ENCODE measurements at places on chromosomes 2 and 18.

- DNase-seq: peak; percentile 17
Measured at GRCh38 chr2:238061315-238062202, 758 bp downstream of the SCLY start.

DNA sequence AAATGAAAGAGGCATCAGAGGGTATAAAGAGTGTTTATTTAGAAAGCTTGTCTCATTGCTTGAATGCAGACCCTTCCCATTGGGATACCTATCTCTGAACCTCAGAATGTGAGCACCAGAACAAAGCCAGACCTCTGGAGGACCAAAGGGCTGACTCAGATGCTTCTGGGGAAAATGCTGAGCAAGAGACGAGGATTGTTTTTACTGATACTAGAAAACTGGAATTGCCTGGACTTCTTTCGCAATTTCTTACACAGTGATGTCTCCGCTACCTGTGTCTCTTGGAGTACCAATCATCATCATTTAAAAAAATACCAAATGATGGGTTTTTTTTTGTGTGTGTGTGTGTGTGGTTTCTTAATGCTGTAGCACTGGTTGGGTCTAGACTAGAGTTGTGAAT, 55.6 kb upstream of the CCDC85A start:
- no peak for DNase-seq

- DNase-seq: no peak
Measured at GRCh38 chr18:58966005-58966677, 101.5 kb downstream of the ZNF532 start.

- DNase-seq: no peak
Measured at GRCh38 chr2:231196592-231196991, 1.8 kb upstream of the ARMC9 start.

DNA sequence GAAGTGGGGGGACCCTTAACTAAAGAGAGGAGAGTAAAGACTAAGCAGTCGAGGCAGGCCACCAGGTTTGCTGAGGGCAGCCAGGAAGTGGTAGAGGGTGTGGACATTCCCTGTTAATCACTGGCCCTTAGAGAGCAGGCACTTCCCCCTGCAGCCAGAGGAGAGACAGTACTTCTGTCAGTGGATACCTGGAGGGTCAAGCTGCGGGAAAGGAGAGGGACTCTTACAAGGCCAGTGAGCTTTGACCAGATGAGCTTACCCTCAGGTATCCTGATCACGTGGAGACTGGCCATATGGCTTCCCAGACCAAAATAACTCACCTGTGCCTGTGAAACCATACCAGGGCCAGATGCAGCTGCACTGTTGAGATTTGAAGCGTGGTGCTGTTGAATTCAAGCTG, 28.6 kb downstream of the ITGA6 start:
- DNase-seq: no peak

DNA sequence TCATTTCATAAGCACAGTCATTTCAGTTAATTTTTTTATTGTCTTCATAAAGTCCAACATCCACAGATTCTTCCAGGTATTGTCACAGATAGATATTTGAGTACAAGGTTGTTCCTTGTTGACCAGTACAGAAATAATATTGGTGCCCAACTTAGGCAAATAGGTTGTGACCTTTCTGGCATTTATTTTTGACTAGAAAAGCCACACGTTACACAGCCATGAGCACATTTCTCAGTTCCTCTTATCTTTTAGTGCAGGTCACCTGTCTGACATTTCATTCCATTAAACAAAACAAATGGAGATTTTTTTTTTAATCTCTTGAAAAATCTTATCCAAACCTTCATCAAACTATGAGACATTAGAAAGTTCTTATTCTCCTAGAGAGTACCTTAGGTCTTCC, 428.8 kb downstream of the ZNF521 start:
- no peak for DNase-seq

GRCh38 chr2:27431395-27431794, 3.0 kb downstream of the NRBP1 start:
- peak; percentile 37 for DNase-seq

GRCh38 chr2:143686585-143687164, 557.5 kb downstream of the ARHGAP15 start:
- DNase-seq: peak; percentile 6

- DNase-seq: no peak
Measured at GRCh38 chr18:58565021-58565420, 63.9 kb downstream of the ALPK2 start.

DNA sequence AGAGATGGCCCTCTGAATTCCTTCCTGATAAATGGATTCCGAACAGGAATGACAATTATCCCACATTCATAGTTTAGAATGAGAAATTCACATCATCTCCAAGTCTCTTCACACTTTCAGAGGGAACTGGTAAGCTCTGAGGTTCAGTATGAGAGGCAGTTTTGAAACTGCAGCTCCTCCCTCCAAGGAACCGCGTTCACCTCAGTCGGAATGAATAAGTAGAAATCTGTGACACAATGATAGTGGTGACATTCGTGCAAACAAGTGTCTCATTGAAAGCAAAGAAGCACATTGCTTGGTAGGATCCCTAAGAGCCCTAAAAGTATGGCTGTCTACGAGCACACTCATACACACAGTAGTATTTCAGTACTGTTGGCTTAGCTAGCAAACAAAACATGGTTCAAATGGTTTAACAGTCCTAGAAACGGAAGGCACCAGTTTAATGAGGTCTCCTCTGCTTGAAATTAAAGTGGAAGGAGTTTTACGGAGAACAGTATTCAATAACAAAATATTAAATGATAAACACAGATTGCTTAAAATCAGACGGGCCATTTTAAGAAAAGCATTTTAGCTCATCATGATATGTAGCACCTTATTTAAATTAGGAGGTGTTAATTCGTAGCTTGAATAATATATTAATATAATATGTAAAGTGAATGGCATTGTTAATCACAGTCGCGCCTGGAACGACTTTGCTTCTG, 225.0 kb downstream of the ARHGAP15 start:
- DNase-seq: no peak

DNA sequence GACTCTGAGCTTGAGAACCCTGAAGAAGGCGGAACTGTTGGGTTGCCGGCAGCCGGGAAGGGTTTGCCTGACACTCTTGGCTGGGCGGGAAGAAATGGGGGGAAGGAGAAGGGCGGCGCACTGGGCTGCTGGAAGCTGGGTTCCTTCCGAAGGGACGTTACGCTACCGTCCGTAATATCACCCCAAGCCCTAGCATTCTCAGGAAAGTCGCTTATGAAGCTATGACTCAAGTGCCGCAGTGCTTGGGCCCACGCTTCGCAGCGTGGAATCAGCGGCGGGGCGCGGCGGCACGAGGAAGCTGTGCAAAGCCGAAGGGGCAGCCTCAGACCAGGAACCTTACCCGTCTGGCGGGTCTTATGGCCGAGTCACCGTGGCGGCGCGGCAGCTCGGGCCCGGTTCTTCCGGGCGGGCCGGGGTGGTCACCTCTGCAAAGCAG, 50.2 kb upstream of the SIGLEC15 start:
- DNase-seq: no peak

DNA sequence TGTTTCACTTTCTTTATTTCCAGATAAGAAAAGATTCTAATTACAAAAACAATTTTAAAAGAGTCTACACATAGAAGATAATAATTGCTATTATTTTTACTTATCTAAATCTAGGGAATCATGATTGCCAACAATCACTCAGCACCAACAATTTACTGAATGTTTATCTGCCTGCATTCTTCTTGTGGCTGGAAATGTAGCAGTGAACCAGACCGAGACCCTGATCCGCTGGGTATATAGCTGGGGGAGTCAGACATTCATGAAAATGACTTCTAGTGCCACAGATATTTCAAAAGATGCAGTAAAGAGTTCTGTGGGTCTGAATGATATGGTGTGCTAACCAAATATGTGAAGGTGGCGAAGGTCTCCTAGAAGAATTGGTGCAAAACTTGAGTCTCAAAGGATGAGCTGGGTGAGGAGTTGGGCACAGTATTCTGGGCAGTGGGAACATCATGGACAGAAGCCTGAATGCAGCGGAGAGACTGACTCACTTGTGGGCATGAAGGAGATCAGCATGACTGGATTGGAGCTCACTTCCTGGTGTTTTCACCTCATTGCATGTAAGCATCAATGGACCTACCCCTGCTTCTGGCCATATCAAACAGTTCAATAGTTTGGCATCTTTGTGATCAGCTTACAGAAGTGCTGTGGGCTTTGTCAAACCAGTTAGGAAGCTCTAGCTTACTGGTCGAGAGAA, 26.1 kb upstream of the FN1 start:
- DNase-seq: peak; percentile 30

- DNase-seq: no peak
Measured at GRCh38 chr2:149410701-149411484, 80.5 kb downstream of the LYPD6 start.

- no peak for DNase-seq
Measured at GRCh38 chr2:136361521-136361920, 243.6 kb upstream of the CXCR4 start.

GRCh38 chr2:19916385-19916950, 14.7 kb upstream of the TTC32 start:
- no peak for DNase-seq
